ENCODE measurements at places on chromosomes 3 and 15. TPM values are rescaled to one million over a fixed set of nuclear protein-coding genes. Genes with fewer than 3 reads are reported as not detected.
A peak's percentile ranks its signal among the peaks of the same experiment; 100 is the strongest.

DNA sequence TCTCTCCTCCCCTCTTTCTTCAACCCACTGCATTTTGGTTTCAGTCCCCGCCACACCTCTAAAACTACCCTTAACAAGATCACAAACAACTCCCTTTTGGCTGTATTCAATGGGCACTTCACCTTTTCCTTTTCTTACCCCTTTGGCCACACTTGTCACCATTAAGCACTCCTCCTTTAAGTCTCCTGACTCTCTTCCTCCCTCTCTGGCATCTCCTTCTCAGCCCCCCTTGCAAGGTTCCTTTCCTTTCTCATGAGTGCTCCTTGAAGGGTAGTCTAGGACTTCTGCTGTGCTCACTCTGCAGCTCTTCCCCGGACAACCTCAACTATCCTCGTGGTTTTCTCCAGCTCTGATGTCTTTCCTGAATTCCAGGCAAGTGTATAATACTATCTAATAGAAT, 103.7 kb downstream of the RPL22L1 start:
- no peak for DNase-seq

FRMD4B gene
- 5.6 TPM for total RNA-seq

GRCh38 chr3:126005951-126006350, 37.0 kb downstream of the ROPN1B start:
- DNase-seq: peak; percentile 36

- DNase-seq: no peak
Observed at GRCh38 chr3:50947419-50947818, 272.7 kb downstream of the DOCK3 start.

RASGRP1 gene
- not detected for total RNA-seq

GRCh38 chr15:81540909-81541308, 166.9 kb upstream of the TMC3 start:
- DNase-seq: no peak

DNA sequence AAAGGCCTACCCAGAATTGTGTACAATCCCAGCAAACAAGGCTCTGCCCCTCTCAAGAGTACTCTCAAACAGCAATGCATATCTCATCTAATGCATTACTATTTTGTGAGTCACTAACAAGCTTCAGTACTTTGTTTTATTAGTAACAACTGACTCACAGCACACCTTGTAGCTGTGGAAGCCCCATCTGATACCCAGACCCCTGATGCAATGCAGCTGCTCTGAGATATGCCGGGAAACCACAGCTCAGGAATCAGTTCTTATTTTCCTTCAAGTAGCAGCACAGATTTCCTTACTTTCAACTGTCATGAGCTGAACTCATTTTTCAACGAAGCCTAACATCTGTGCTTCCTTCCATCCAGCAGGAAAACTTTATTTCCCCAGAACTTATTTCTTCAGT, 37.8 kb downstream of the CCNL1 start:
- DNase-seq: peak; percentile 99

- DNase-seq: no peak
Observed at GRCh38 chr3:185076219-185076618, 76.6 kb downstream of the C3orf70 start.

FOXB1 gene
- not detected for total RNA-seq

DNA sequence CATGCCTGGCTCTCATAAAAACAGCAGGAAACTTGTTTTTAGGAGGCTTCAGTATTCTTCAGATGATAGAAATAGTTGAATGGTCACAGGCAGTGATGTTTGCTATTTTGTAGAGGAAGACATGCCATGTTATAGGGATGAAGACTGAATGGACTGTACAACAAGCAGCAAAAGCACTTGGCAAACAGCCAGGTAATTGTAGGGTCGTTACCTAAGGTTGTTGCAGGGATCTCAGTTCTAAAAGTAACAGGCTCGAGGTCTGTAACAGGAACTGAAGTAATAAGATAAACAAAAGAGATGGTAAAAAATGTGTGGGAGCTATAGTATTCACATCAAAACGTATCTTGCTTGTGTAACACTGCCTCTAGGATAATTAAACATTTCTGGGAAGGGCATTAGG, 116.3 kb downstream of the TFG start:
- DNase-seq: no peak

- DNase-seq: no peak
Observed at GRCh38 chr3:196962108-196962929, 6.3 kb downstream of the PIGZ start.

C15orf62 gene
- not detected for total RNA-seq

GRCh38 chr15:81941479-81941878, 104.3 kb downstream of the MEX3B start:
- no peak for DNase-seq

STAB1 gene
- not detected for total RNA-seq

- no peak for DNase-seq
Observed at GRCh38 chr15:70503798-70504298, 259.5 kb downstream of the UACA start.

GRCh38 chr3:133573054-133573628, 345 bp upstream of the CDV3 start:
- peak; percentile 100 for DNase-seq

PDE8A gene
- total RNA-seq: 13.0 TPM

- DNase-seq: peak; percentile 11
Observed at GRCh38 chr3:108818404-108818803, 4.2 kb upstream of the TRAT1 start.

PRSS50 gene
- not detected for total RNA-seq

GRCh38 chr3:67067251-67067650, 69.1 kb downstream of the KBTBD8 start:
- no peak for DNase-seq

DNA sequence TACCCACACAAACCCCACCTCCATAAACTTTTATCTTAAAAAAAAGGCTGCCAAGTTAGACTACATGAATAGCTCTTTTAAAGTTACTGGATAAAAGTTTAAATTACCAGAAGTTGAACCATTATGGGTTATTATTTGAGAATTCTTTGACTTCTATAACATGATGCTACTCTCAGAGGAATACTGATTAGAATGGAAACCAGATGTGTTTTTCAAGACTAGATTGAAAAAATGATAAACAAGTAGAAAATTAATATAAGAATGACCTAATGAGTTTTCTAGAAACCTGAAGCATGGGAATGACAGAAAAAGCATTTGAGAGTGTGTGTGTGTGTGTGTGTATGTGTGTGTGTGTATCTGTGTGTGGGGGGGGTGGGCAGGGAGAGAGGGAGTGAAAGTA, 12.4 kb upstream of the FGF7 start:
- DNase-seq: no peak

MYL3 gene
- total RNA-seq: not detected

FAM81A gene
- 0.06 TPM for total RNA-seq

- no peak for DNase-seq
Observed at GRCh38 chr15:40807888-40808461, 702 bp upstream of the DNAJC17 start.

PODXL2 gene
- 4.3 TPM for total RNA-seq

DNA sequence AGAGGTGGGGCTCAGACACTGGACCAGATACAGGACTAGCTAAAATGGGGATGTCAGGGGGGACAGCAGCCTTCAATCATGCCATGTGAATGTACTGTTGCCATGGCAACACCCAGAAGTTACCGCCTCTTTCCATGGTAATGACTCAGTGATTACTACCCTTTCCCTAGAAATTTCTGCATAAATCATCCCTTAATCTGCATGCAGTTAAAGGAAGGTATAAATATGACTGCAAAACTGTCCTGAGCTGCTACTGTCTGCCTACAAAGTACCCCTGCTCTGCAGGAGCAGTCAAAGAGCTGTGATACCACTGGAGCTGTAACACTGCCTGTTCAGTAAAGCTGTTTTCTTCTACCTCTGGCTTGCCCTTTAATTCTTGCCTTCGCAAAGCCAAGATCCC, 168.2 kb downstream of the PEAK1 start:
- peak; percentile 36 for DNase-seq

DNA sequence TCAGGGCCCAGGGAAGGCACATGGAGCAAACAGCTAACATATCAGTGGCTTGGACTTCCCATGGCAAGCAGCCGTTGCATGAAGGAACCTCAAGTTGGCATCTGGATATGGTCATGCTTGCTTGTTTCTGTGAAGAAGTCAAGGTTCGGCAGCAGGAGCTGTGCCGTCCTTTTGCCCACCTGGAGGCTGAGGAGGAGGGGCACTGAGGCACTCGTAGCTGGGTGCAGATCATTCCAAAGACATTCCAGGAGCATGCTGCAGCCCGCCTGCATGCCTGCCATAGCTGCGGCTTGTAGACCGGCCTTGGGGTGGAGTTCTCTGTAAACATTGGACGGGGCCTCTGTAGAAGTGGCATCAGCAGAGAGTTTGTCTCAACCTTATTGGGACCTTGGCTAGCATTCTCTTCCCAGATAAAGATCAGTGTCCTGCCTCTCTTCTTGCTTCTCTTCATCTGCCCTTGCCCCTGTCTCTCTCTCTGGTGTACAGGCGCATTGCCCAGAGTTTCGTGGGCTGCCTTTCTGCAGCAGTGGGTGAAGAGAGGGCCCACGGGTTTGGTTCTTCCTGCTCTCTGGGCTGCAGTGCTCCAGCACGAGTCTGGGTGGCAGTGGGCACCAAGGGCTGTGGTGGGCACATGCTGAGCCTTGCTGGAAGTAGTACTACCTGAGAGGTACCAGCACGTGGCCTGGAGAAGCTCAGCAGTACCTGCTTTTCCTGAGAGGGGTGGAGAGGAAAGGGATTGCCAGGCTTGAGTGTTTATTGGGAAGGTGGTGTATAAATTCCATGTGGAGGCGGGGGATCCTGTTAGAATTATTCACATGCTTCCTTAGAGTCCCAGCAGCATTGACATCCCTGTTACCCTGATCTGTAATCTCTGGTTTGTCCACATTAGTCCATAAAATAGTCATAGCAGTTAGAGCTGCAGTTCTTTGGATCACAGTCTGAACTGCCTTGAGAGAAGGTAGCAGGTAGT, 49.4 kb downstream of the CHCHD6 start:
- peak; percentile 49 for DNase-seq

OXSM gene
- 11.7 TPM for total RNA-seq

TMEM212 gene
- total RNA-seq: not detected

FRMD5 gene
- 3.2 TPM for total RNA-seq

GRCh38 chr3:14422016-14422963, 19.9 kb downstream of the SLC6A6 start:
- no peak for DNase-seq

GRCh38 chr15:91593067-91593466, 260.4 kb upstream of the SLCO3A1 start:
- no peak for DNase-seq

GDPGP1 gene
- 4.7 TPM for total RNA-seq

MIX23 gene
- total RNA-seq: 37.6 TPM

DNA sequence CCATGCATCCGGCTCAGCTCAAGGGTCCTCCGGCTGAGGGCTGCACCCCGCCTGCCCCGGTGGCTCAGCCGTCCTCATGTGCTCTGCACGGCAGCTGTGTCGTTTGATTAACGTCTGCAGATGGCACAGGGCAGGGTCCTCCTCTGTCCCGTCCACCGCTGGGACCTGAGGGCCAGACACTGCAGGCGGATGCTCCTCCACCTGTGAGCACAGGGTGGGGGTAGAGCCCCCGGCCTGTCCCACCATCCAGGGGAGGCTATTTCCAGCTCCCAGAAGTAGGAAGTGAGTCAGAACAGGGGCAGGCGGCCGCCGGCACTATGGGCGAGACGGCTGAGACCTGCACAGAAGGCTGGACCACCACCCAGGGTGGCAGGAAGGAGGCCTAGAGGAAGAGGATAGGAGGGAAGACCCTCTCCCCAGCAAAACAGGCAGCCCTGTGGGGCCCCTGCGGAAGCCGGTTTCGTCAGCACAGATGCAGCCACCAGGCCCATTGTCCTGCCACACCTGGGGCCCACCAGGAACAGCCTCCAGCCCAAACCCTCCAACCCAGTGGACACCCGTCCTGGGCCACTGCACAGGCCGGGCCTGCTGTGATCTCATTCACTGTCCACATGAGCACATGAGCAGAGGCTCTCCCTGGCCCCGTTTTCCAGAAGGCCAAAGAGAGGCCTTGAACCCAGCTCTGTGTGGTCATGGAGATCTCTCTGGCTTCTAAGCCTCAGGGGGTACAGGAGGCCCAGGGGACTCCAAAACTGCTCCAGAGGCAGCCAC, 12.6 kb upstream of the PLXND1 start:
- no peak for DNase-seq

DNA sequence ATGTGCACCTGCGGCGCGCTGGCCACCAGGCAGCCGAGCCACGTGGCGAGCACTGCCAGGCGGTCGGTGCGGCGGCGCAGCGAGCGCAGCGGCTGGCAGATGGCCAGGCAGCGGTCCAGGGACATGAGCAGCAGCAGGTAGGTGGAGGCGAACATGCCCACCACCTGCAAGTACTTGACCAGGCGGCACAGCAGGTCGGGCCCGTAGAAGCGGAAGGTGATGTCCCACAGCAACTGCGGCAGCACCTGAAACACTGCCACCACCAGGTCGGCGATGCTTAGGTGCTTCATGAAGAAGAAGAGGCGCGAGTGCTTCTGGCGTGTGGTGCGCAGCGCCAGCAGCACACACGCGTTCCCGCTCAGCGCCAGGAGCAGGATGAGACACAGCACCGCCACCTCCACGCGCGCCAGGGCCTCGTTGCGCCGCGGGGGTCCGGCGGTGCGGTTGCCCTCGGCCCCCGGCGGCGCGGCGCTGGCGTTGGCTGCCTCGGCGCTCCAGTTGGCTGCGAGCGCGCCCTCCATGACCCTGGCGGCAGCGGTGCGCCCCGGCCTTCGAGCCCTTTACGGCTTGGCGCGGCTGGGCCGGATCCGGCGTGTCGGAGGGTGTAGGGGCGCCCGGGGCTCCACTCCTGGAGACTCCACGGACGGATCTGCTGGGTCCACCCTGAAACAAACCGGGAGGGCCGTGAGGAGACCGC, 1.6 kb downstream of the OXTR start:
- DNase-seq: no peak

DNA sequence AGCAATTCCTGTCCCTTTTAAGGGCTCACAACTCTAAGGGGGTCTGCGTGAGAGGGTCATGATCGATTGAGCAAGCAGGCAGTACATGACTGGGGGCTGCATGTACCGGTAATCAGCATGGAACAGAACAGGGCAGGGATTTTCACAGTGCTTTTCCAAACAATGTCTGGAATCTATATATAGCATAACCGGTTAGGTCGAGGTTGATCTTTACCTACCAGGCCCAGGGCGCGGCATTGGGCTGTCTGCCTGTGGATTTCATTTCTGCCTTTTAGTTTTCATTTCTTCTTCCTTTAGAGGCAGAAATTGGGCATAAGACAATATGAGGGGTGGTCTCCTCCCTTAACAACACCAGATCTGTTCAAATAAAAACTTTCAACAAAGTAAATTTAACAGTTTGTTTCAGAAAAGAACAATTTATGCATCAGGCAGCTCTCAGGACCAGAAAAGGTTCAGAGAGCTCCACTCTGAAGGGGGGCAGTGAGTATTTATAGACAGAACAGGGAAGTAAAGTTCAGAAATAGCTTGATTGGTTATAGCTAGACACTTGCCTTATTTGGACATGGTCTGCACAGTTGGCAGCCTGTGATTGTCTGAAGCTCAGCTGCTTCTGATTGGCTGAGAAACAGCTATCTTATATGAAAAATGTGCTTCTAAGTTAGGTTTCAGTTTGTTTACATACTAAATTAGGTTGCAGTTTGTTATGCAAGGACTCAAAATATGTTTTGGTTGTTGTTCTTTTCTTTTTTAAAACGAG, 17.2 kb upstream of the B4GALT4 start:
- peak; percentile 31 for DNase-seq

DNA sequence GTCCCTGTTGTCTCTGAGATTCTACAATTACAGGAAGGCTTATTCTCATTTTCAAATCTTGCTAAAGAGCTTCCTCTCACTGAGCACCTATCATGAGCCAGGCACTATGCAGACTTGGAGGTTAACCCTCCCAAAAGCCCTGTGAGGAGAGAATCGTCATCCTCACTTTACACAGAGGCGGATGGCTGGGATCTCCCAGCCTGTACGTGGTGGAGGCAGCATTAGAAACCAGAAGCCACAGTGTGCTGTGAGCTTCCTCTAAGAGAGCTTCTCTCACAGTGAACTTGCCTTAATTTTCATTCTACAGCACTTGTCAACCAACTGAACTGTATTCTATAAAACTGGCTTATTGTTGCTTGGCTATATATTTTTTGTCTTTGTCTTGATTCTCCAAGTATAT, 6.1 kb upstream of the DGKG start:
- DNase-seq: no peak

All from LHCN-M2 (cell line).